ENCODE measurements at places on chromosomes 1 and 21. TPM values are rescaled to one million over a fixed set of nuclear protein-coding genes. Genes with fewer than 3 reads are reported as not detected.

GRCh38 chr1:14118691-14119485 is 418.9 kb downstream of the PRDM2 start:
- DNase-seq = peak; percentile 4

DNA sequence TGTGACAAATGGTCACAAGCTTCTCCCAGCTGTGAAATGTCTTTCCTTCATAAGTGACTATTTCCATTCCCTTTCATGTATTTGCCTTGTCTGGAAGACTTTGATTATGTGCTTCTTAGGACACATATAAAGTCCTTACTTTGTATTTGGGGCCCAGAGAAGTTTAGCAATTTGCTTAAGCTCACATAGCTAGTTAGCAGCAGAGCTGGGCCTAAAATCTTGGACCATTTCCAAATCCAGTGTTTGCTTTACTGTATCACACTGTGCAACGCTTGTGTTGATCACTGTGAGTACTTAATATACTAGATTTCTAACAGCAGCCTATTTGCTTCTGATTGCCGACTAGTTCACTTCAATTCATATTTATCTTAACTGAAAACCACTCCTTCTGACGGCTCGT is 2.2 kb upstream of the KCNA3 start:
- DNase-seq = no peak

DNA sequence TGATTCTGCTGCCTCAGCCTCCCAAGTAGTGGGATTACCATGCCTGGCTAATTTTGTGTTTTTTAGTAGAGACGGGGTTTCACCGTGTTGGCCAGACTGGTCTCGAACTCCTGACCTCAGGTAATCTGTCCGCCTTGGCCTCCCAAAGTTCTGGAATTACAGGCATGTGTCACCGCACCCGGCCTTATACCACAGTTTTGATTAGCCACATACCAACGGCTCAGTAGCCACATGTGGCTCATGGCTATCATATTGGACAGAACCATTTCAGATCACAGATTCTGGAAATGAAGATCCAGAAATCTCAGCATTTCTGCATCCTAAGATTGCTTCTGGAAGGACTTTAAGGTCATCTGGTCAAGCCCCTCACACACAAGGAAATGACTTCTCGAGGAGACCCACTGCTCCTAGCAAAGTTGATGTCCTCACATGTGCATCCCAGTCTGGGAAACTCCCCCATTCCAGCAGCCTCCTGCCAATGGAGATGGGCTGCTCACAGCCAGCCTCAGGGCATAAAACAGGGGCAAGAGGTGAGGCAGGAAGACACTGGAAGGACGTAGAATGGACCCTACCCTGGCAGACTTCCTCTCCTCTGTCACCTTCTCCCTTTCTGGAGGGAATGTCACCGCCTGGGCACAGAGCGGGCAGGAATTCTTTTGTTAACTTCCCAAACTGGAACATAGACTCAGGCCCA is 17.5 kb upstream of the CITED4 start:
- DNase-seq = no peak

DNA sequence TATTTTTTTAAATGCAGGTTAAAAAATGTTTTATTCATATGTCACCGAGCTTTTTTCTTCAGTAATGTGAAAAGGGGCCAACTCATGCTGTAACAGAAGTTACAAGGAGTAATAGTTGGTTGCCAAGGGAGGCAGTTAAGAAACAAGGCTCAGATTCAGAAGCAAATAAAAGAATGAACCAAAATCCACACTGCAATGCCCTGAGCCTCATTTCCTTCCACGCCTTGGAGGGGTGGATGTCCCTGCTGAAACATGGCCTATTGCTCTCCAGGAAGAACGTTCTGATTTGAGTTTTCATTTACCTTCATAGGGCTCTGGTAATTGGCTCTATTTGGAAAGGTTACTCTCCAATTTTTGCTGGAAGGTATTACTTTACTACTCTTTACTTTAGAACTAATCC is 24.4 kb downstream of the ALG14 start:
- DNase-seq = no peak

DNA sequence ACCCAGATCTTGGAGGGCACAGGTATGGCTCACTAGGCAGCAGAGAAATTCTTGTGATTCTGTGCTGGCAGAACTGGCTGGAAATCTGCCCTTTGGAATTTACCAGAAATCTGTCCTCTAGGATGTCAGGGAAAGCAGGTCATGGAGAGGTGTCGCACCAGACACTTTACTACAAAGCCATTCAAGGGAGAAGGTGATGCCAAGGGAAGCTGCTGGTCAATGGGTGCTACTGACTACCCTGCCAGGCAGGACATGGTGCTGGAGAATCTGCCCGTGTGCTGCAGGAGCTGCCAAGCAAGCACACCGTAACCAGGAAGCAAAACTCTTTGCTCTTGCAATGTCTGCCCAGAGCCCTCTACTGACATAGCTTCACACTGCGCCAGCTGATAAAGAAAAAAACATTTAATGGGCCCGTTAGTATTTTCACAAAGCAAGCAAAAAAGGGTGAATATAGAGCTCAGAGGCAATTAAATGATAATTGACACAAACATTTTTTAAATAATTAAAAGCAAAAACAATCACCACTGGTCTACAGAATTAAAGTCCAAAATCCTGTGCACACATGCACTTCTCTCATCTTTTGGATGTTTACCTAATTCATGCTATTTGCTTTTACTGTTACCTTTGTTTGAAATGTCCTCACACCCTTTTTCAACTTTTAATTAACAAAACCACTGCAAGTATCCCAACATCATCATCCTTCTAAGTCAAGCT is 7.2 kb upstream of the FBXO28 start:
- peak; percentile 35 for DNase-seq

Gene C8A
- not detected for total RNA-seq

Gene CD52
- total RNA-seq = not detected

DNA sequence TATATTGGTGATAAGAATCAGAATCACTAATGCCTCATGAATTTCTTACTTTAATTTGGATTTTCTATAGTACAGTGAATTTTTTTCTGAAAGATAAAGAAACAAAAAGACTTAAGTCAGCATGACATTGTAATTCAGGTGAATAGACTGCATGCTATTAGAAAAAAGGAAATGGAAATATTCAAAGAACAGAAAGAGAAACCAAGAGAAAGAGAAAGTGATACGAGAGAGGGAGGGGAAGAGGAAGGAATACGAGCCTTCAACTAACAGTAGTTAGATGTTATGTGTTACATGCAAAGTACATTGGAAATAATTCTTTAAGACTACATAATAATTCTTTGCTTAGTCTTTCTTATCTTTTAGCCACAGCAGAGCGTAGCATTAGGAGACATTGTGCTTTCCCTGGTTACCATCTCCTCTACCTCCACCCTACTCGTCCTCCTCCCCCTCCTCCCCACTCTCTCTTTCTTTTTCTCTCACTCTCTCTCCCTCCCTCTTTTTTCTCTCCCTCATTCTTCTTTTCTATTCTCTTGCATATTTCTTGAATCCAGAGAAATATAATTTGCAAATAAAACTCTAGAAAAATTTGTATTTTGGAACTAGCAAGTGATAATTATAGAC is 46.4 kb upstream of the ADGRL4 start:
- DNase-seq = no peak

Gene NUP210L
- 0.17 TPM for total RNA-seq

Gene BMP8B
- total RNA-seq = not detected

DNA sequence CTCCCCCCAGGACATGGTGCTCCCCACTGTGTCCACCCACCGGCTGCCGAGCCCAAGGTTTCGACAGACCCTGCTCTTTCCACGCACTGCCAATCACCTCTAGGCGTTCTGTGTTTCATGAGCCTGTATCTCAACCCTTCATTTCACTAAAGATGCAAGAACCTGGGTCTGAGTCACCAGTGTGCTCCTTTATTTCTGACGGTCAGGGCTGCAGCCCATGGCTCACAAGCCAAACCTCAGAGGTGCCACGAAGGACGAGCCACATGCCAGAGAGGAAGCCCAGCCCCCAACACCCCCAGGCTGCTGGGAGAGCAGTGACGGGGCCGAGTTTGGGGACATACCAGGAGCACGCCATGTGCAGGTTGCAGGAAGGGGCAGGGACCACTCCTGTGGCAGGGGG is 79.2 kb upstream of the ARHGEF16 start:
- DNase-seq = no peak

Gene CASQ2
- total RNA-seq = not detected

GRCh38 chr1:61931587-61932279 is 189.5 kb downstream of the PATJ start:
- no peak for DNase-seq

Gene MGST3
- total RNA-seq = 346 TPM

DNA sequence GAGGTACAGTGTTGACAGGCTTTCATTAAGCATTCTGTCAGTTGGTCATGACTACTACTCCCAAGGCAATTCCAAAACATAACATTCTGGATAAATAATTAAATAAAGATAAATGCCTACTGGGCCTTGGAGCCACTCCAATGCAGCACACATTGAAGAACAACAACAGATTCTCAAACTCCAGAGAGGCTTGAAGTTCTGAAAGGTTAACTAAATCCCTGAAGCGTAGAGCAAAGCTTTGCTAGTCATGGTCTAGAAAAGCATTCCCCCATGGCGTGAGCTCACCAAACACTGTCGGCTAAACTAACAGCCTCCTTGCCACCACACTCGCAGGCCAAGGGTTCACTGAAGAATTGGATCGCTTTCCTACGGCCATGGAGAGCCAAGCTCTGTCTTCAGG is 268.0 kb downstream of the ATG4C start:
- no peak for DNase-seq

- DNase-seq = peak; percentile 89
These were observed 3.0 kb upstream of the NEK7 start for GRCh38 chr1:198153804-198154203.

Gene SERINC2
- total RNA-seq = 6.7 TPM

Gene PAQR7
- total RNA-seq = 15.9 TPM

GRCh38 chr1:206708058-206708457 is 23.4 kb downstream of the MAPKAPK2 start:
- DNase-seq = no peak

DNA sequence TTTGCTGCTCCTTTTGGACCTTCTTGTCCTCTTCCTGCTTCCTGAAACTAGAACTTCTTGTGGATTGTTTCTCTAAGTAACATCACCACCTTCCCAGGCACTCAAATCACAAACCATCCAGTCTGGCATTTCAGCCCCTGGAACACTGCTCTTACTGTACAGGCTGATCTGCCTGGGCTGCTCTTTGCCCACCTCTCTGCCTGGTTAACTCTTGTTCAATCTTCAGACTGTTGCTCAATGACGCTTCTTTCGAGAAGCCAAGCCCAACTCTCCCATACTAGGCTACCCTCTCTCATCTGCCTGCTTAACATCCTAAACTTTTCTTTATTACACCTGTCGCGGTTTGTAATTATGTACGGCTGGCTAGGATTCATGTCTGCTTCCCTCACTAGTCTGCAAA is 657 bp downstream of the DIO1 start:
- DNase-seq = no peak

Gene TRMT13
- 14.1 TPM for total RNA-seq

Gene PGLYRP4
- not detected for total RNA-seq

DNA sequence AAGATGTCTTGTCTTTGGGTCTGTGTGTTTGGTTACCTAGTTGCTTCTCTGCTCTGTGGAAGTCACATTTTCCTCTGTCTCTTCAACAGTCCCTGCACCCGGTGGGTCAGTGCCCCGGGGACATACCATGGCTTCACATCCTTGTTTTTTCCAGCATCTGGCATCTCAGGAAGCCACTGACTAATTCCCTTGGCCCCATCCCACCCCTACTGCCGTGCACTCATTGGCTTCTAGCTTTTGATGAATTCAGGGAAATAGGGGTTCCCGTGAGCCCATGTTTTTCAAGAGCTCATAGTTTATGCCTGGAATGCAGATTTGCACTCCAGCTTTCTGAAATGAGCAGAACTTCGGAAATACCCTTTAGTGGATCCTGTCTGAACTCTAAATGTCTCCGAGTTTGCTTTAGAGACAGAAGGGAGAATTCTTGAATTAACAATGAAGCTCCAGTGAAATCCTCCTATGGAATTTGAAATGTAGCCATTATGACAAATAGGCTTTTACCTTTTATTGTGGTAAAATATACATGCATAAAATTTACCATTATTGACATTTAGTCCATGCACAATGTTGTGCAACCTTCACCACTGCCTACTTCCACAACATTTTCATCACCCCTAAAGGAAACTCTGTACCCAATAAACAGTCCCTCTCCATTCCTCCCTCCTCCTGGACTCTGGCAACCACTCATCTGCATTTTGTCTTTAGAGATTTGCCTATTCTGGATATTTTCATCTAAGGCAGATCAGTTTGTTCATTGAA is 67.5 kb downstream of the CLIC6 start:
- peak; percentile 52 for DNase-seq

DNA sequence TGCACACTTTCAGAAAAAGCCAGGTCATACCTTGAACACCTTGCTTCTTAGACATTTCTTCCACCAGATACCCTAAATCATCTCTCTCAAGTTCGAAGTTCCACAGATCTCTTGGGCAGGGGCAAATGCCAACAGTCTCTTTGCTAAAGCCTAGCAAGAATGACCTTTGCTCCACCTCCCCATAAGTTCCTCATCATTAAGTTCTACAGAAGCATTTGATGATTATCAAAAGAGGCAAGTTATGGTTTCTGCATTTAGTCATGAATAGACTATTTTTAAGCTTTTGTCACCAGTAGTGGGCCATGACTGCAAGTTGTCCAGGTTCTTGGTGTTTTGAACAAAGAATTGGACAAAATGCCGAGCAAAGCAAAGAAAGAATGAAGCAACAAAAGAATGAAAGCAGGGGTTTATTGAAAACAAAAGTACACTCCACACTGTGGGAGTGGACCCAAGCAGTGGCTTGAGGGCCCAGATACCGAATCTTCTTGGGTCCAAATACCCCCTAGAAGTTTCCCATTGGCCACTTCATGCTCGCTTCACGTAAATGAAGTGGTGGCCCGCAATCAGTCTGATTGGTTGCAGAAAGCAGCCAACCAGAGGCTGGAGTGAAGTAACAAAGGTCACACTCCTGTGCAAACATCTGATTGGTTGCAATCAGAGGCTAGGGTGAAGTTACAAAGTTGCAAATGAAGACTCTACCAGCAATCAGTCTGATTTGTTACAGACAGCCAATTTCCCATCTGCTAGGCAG is 9.8 kb upstream of the EGLN1 start:
- no peak for DNase-seq

GRCh38 chr1:217993439-217993838 is 291.7 kb upstream of the RRP15 start:
- DNase-seq = no peak

- DNase-seq = no peak
These were observed 10.0 kb downstream of the SUSD4 start for GRCh38 chr1:223353939-223354338.

- DNase-seq = no peak
These were observed 3.3 kb downstream of the OR14K1 start for GRCh38 chr1:247741756-247742155.

Gene COQ8A
- 19.7 TPM for total RNA-seq

DNA sequence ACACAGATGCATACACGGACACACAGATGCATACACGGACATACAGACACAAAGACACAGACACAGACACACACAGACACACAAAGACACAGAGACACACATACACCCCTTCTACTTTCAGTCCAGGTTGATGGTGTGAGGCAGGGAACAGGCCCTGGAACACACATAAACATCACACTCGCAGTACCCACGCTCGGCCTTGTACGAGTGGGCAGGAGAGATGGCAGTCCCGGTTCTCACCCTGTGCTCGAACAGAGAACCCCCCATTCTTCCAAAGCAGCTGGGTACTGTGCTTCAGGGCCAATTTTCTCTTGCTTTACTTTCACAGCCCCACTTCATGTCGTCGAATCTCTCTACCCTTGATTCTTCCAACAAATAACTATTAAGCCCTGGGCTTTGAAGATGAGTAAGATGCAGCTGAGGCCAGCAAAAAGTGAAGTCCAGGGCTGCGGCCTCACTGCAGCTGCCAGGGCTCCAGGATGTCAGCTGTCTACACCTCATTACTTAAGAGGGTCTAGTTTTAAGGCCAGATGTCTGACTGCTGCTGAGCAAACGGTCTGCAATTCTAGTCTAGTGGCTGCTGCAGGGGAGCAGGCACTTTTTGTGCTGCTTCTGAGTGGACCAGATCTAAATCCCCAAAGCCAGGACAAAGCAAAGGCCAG is 90.1 kb downstream of the PGBD5 start:
- no peak for DNase-seq
